HS-27A (cell line): ENCODE measurements at places on chromosomes 13 and 19.

DNA sequence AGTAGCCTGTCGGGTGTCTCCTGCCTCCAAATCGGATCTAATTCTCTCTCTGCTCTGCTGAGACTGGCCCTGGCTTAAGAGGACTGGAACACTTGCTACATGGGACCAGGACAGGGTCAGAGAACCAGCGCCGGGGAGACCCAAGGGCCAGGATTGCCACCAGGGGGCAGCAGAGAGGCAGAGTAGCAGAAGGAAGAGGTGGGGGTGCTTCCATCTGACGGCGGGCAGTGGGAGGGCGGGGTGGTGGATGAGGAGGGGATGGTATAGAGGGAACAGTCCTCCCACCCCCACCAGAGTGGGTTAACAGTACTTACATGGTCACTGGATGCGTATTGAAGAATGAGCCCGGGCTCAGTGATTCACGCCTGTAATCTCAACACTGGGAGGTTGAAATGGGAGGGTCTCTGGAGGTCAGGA, 11.9 kb downstream of the SELENOW start:
- DNase-seq: no peak

DNA sequence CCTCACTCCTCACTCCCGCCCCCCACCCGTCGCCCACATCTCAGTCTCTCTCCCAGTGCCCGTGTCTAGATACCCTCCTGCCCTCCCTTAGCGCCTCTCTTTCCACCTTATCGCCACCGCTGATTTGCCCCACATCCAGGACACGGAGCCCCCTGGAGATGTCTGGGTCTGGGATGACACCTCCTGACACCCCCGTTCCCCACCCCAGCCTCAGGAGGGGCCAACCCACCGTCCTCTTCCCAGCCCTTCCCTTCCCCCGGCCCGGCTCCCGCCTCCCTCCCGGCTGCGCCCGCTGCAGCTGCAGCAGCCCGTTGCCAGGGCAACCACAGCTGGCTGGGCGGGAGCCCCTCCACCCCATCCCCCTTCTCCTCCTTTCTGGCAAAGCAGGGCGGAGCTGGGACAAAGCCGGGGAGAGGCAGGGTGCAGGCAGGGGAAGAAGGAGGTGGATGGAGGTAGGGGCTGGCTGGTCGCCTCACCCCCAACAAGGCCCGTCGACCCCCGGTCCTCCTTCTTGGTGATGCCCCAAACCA, 13.5 kb downstream of the DPF1 start:
- DNase-seq: no peak

GRCh38 chr13:113506025-113506685, 15.6 kb upstream of the DCUN1D2 start:
- no peak for DNase-seq

GRCh38 chr19:44960906-44961728, 5.9 kb downstream of the CLPTM1 start:
- no peak for DNase-seq

DNA sequence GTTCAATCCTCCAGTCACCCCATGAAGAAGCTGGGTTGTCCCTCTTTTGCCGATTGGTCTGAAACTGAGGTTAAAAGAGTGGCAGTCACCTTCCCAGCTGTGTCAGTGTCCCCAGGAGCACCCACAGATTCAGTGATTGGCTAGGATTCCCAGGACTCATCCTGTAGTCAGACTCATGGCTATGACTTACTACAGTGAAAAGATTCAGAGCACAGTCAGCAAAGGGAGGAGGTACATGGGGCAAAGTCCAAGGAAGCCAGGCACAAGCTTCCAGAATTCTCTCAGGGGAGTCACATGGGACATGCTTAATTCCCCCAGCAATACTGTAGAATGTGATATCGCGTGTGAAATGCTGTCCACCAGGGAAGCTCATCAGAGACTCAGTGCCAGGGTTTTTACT, 14.2 kb downstream of the ZNF473 start:
- DNase-seq: no peak

GRCh38 chr13:21055016-21055415, 6.4 kb downstream of the LATS2 start:
- no peak for DNase-seq

GRCh38 chr13:21813844-21814243, 143.0 kb downstream of the FGF9 start:
- DNase-seq: no peak

DNA sequence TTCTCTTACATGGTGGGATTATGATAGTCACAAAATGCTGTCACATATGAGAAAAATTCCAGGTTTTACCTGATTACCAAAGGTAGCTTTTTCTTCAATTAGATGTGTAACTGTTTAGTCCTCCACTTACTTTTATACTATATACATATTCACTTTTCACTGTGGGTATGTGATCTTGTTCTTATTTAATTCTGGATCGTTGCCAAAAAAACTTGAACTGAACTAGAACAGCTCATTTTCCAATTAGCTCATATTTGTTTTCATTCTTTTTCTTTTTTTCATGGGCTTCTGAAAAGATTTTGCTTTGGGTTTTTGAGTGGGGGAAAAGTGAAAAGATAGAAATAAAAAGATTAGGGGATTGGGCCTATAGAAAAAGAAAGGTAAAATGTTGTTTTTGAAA, 291.9 kb downstream of the NDFIP2 start:
- no peak for DNase-seq

DNA sequence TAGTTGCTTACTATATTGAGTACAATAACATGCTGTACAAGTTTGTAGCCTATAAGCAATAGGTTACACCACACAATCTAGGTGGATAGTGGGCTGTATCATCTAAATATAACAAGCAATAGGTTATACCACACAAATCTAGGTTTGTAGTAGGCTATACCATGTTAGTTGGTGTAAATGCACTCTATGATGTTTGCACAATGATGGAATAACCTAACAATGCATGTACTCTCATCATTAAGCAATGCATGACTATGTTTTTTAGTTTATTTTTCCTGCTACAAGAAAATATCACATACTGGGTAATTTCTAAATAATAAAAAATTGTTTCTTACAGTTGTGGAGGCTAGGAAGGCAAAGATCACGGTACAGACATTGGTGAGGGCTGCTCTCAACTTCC, 262.5 kb downstream of the SLITRK6 start:
- no peak for DNase-seq
